Adipose tissue (tissue), 3 donors: ENCODE measurements at places on chromosomes 6 and 20. TPM values are rescaled to one million over a fixed set of nuclear protein-coding genes. Genes with fewer than 3 reads are reported as not detected.

PHF20 gene
- polyA plus RNA-seq, result 26.5 TPM

PACRG gene
- 0.34 TPM for polyA plus RNA-seq

SLC22A3 gene
- 2.8 TPM for polyA plus RNA-seq

CTCFL gene
- 0.04 TPM for polyA plus RNA-seq

VWA7 gene
- not detected for polyA plus RNA-seq

MEI4 gene
- polyA plus RNA-seq, result 0.41 TPM

SLC25A27 gene
- polyA plus RNA-seq, result 9.7 TPM

CD93 gene
- polyA plus RNA-seq, result 76.0 TPM

BEND6 gene
- 3.8 TPM for polyA plus RNA-seq

SIRPB2 gene
- polyA plus RNA-seq, result 6.1 TPM

RGS17 gene
- polyA plus RNA-seq, result 0.32 TPM

ZNF335 gene
- polyA plus RNA-seq, result 6.9 TPM

PRSS35 gene
- 0.11 TPM for polyA plus RNA-seq

PRND gene
- not detected for polyA plus RNA-seq

C6orf15 gene
- not detected for polyA plus RNA-seq

CCN2 gene
- 184 TPM for polyA plus RNA-seq

COL21A1 gene
- polyA plus RNA-seq, result 1.9 TPM

SLC26A8 gene
- 0.05 TPM for polyA plus RNA-seq

HLA-DMB gene
- 4.3 TPM for polyA plus RNA-seq

GPR6 gene
- polyA plus RNA-seq, result not detected

FBXO5 gene
- polyA plus RNA-seq, result 6.4 TPM

FHL5 gene
- polyA plus RNA-seq, result 10.3 TPM

ANKRD60 gene
- not detected for polyA plus RNA-seq

NKAIN2 gene
- not detected for polyA plus RNA-seq

ARMC12 gene
- polyA plus RNA-seq, result 0.71 TPM

ISM1 gene
- 3.6 TPM for polyA plus RNA-seq
